ENCODE measurements at places on chromosomes 1 and 21. TPM values are rescaled to one million over a fixed set of nuclear protein-coding genes. Genes with fewer than 3 reads are reported as not detected.

Gene HPDL
- total RNA-seq, result 0.73 TPM

Gene SLC2A5
- total RNA-seq, result 2.0 TPM

Gene CFHR1
- not detected for total RNA-seq

Gene FTCD
- total RNA-seq, result 1.7 TPM

Gene MAN1A2
- total RNA-seq, result 58.6 TPM

Gene FAM167B
- total RNA-seq, result 0.66 TPM

Gene MCM3AP
- 100 TPM for total RNA-seq

Gene CELA3B
- total RNA-seq, result not detected

Gene TIAM1
- total RNA-seq, result 2.9 TPM

Measured in smooth muscle cell of trachea (primary cell).